Thyroid gland (tissue), 4 donors: ENCODE measurements at places on chromosomes 6 and 20. TPM values are rescaled to one million over a fixed set of nuclear protein-coding genes. Genes with fewer than 3 reads are reported as not detected.

DNA sequence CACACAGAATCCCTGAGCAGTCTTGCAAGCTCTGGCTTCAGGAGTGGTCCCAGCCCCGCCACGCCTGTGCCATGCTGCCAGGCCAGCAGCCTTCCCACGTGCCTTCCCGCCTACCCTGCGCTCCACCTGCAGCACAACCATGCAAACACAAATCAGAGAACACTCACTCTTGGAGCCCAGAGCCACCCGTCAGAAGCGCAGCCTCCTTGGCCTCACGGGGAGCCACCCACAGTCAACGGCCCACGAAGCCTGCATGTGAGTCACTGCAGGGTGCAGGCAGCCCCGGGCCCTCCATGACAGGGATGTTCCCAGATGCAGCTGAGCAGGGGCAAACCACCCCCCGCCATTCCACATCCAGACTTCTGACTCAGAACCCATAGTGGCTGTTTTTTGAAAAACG lies 217.0 kb downstream of the DLL1 start:
- DNase-seq = no peak

- no peak for DNase-seq
These were observed 57.0 kb downstream of the DNAAF9 start for GRCh38 chr20:3350422-3350821.

DNA sequence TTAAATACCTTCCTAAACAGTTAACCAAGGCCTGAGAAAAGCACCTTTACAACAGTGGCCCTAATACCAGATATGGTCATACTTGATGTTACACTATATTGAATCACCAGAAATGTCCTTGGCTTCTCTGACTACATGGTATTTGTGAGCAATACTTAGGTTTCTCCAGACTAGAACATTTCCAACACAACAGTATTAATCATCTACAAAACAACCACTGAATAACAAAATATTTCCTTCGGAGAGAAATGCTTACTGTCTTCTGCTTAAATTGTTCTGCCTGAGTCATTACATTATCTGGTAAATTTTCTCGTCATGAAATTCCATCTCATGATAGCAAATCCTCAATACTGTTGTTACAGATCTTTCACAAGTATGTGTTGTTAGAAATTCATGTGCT lies 252.9 kb upstream of the RUNX2 start:
- no peak for DNase-seq

DNA sequence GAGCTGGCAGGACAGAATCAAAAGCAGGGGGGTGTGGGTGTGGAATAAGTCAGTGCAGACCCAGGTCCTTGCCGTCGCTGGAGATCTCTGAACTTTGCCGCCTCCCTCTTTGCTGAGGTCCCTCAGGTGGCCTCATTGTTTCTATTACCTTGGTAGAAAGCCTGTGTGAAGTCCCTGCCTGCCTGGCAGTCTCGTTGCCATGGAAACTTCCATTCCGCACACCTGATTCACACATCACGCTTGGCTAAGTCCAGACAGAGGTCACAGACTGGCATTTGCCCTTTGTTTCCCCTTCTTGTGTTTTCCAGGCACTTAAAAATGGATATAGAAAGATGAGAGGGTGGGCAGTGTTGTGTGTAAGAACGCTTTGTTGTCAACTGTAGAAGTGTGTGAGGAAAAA lies 260.6 kb downstream of the PRL start:
- peak; percentile 85 for DNase-seq

Gene HLA-DQB2
- total RNA-seq = not detected

DNA sequence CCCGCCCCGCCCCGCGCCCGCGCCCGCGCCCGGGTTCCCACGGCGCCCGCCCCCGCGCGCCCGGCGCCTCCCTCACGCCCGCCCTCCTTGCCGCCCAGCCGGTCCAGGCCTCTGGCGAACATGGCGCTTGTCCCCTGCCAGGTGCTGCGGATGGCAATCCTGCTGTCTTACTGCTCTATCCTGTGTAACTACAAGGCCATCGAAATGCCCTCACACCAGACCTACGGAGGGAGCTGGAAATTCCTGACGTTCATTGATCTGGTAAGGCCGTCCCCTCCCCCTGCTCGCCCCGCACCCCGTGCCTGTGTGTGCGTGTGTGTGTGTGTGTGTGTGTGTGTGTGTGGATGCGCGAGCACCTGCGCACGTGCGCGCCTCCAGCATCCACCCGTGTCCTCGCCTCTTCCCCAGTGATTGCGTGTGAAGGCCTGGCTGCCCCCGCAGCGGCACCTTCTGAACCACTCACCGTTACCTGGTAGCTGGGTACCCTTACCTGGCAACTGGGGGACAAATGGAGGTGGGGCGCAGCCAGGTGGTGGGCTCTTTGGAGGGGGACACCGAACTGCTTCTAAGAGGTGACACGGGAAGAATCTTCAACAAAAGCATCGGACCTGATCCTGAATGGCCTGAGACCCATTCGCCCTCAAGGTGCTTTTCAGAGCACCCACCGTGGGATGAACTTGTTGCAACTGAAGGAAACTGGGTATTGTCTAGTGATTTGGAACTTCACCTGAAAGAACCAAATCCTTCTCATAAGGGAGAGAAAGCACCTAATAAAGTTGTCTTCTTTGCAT lies at the start of gene AIG1:
TSS of gene AIG1 (plus strand) at position 84 of the 791 bp plus-strand sequence. CDS start at position 121, 37 bp downstream.
- peak; percentile 77 for DNase-seq

DNA sequence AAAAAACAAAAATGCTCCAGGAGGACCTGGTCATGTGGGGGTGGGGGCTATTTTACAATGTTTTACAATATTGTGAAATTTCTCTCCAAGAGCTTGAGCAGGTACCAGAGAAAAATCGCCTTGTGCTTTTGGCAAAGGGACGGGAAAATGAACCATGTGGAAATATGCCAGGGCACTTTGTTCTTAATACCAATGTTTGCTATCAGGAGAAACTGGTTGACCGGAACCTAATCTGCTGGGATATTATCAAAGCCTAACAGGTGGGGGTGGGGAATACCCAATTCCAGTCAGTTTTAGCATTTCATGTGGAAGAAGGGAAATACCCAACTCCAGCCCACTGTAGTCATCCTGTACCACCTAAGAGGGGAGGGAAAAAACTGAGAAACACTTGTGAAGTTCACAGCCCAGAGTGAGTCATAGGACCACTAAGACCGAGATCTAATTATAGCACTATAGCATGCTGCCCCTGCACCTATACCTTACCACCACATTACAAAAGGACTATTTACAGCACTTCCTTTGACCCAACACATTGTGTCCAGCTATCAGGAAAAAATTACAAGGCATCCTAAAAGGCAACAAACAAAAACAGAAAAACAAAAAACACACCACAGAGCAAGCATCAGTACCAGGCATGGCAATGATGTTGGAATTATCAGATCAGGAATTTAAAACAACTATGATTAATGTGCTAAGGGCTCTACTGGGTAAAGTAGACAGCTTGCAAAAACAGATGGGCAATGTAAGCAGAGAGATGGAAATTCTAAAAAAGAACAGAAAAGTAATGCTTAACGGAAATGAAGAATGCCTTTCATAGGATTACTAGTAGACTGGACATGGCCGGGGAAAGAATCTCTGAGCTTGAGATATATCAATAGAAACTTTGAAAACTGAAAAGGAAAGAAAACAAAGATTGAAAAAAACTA lies 84.1 kb upstream of the POPDC3 start:
- DNase-seq = no peak

DNA sequence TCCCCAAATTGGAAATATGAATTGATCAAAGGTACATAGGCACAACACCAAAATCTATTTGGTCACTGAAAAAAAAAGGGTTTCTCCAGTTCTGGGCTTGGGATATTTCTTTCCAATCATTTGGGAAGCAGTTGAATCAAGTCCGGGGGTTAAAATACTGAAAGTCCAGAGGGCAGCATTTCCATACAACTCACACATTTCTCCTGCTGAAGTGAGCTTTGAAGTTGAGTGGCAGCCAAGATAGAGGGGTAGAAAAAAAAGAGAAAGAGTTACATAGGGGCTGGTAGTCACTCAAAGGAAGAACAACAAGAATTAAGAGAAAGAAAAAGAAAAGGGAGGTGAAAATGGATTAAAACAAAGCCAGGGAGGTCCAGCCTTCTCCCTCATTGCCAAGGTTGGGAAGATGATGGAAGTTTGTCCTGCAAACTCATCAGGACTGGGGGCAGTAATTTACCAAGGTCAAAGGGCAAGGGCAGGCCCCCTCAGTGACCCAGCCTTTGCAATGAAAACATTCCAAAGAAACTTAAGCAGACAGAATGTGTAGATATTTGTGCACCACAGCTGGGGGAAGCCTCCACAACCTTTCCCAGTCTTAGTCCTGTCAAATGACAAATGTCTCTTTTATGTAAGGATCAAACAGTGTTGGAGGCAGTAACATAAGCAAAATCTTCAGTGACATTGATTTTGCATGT lies 525.3 kb upstream of the JARID2 start:
- no peak for DNase-seq

Gene MACROD2
- total RNA-seq = 17.8 TPM

Gene PHACTR1
- total RNA-seq = 2.9 TPM

Gene DLK2
- total RNA-seq = 1.3 TPM

Gene GMEB2
- total RNA-seq = 23.1 TPM

- DNase-seq = no peak
These were observed 376.0 kb upstream of the HS3ST5 start for GRCh38 chr6:114718716-114719270.

Gene THBS2
- 15.1 TPM for total RNA-seq
